AG04449 (cell line): ENCODE measurements at places on chromosomes 7 and 10.

- DNase-seq: no peak
Measured at GRCh38 chr10:124829447-124830115, 28.0 kb downstream of the ABRAXAS2 start.

DNA sequence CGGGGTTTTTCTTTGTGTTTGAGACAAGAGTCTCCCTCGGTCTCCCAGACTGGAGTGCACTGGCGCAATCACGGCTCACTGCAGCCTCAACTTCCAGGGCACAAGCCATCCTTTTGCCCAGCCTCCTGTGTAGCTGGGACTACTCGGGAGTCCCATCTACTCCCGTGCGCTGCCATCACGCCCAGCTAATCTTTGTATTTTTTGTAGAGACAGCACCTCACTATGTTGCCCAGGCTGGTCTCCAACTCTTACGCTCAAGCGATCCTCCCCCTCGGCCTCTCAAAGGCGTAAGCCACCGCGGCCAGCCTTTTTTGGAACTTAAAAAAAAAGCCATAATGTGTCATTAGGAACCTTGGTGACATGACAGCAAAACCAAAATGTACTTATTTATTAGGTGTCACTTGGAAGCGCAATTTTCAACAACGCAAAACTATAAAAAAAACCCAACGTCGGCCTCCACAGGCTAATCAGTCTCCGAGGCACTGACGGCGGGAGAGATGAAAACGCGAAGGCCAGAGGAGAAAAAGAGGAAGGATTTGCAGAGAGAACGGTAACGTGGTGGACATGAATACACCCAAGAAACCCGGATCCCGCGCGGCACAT, 911 bp upstream of the HNRNPH3 start:
- no peak for DNase-seq

GRCh38 chr7:5557920-5558401, 134.3 kb upstream of the TNRC18 start:
- no peak for DNase-seq

- DNase-seq: no peak
Measured at GRCh38 chr7:23438171-23438570, 32.1 kb downstream of the IGF2BP3 start.

DNA sequence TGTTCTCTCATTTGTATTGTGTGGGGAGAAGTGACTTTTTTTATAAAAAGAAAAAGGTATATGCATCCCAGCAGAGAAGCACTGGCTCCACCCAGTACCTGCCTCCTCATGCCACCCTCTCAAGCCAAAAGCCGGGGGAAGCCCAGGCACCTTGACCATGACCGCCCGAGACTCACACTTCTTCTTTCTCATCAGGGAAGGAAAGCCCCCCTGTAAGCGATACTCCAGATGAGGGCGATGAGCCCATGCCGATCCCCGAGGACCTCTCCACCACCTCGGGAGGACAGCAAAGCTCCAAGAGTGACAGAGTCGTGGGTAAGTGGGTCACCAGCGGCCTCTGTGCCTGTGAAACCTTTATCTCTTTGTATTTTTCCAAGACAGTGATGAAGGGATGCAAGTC, 22.9 kb downstream of the IKZF1 start:
- DNase-seq: no peak

GRCh38 chr10:25815999-25816768, 117.8 kb upstream of the MYO3A start:
- DNase-seq: no peak

- no peak for DNase-seq
Measured at GRCh38 chr10:17831341-17831740, 22.2 kb downstream of the MRC1 start.

GRCh38 chr10:6953271-6953801, 373.3 kb upstream of the PRKCQ start:
- no peak for DNase-seq

DNA sequence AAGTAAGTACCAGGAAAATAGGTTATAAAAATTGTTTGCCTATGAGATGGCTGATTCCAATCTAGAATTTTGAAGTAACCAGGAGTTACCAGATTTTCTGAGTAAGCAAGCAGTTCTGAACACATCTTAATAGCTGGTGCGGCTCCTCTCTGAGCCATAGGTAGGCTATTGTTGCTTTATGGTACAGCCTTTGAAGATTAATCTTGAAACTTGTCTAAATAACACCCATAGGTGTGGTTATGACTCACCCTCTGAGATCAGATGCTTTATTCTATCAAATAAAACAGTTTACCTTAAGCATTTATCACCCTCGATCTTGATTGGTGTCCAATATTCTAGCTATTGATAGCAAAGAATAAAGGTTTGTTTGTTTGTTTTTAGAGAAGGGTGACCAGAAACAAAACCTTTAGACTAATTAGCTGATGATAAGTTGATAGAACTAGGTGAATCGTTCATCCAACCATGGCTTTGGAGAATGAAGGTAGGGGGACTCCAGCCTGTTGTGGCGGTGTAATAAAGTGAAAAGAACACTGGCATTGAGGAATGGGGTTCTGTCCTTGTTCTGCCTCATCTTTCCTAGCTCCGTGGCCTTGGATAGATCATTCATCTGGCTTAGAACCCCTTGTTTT, 72.2 kb downstream of the VTI1A start:
- DNase-seq: no peak

DNA sequence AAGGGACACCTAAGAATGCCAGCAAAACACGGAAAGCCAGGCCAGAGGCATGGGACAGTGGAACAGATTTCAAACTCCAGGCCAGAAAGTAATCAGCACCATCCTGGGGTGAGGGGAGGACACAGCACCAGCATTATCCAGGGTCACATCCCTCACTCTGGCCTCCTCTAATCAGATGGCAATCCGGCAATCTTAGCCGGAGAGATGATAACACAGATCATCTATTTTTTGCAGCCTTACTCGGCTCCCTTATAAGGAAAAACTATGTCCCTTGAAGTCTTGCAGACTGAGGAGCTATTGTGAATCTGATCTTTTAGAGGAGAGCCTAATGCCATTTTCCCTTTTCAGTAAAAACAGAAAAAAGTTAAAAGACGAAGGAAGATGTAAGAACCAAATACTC, 16.5 kb downstream of the TRIL start:
- DNase-seq: no peak

GRCh38 chr10:69845574-69846292, 44.0 kb downstream of the COL13A1 start:
- DNase-seq: no peak

DNA sequence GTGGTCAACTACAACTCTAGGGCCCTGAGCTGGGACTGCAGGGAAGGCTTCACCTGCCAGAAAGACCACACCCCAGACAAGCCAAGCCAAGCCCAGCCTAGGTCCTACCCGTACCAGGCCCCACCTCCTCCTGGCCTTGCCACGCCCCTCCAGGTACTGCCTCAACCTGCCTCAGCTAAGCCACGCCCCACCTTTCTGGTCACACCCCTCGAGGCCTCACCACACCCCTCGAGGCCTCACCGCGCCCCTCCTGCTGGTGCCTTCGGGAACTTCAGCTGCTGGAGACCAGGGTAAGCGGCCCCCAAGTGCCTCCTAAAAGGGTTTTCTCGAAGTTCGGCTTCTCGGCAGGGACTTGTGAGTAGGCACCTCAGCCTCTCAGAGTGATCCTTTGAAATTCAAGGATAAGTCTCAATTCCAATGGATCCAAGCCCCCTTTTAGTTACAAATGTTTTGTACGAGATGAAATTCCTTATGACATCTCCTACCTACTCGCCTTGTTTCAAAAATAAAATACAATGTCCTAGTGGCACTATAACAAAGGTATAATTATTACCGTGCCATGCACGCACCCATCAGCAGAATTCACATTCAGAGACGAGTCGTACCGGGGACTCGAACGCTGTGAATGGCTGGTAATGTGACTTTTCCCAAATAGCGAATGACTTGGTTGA, 171.2 kb downstream of the ARHGAP21 start:
- no peak for DNase-seq

- no peak for DNase-seq
Measured at GRCh38 chr10:124640538-124641231, 103.5 kb downstream of the FAM53B start.

DNA sequence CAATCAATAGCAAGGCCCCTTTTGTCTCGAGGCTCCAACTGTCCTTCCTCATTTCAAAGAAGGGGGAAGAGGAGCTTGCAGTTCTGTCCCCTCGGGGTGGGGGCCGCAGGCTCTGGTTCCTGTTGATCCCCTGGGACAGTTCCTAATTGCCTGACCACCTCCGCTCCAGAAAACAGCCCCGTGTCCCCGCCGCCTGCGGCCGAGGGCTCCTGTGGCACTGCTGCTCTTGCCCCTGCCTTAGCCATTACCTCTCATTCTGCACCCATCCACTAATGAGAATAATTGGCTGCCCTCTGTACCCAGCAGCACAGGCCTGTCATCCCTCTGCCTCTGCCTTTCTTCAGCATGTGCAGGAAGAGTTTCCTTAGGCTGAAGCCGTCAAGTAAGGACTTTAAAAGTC, 668.3 kb upstream of the FOXK1 start:
- no peak for DNase-seq

DNA sequence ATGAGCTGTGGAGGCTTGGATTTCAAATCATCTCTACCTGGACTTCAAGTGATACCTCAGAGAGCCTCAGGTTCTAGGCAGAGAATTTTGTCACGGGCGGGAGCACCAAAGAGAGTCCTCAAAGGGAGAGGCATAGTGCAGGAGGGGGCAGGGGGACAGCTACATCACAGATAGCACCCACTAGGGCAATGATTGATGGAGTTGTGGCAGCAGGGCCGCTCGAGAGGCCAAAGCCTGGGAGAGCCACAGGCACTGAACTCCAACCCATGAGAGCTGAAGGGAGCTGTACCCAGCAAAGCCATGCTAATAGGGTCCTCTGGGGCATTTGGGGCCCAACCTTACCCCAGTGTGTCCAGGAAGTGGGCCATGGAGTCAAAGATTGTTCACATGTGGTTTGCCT, 232.0 kb upstream of the PCDH15 start:
- no peak for DNase-seq

DNA sequence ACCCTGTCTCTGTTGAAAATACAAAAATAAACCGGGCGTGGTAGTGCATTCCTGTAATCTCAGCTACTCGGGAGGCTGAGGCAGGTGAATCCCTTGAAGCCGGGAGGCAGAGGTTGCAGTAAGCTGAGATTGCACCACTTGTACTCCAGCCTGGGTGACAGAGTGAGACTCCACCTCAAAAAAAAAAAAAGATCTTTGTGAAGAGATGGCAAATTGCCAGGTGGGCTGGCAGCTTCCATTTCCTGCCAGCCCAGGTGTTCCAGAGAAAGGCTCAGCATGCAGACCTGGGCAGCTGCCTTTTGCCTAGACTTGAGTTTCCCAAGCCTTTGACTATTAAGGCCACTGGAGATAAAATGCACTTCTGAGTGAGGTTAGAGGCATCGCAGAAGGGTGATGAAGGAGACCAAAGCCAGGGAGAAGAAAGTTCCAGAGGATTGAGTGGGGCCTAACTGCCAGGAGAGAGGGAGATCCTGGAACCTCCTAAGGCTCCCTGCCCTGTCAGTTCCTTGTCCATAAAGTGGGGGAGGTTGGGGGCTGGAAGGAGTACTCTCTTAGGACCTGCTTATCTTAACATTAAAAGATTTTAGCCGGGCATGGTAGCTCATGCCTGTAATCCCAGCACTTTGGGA, 10.0 kb upstream of the DDIT4 start:
- no peak for DNase-seq

GRCh38 chr7:87199241-87199640, 20.3 kb downstream of the TMEM243 start:
- no peak for DNase-seq

DNA sequence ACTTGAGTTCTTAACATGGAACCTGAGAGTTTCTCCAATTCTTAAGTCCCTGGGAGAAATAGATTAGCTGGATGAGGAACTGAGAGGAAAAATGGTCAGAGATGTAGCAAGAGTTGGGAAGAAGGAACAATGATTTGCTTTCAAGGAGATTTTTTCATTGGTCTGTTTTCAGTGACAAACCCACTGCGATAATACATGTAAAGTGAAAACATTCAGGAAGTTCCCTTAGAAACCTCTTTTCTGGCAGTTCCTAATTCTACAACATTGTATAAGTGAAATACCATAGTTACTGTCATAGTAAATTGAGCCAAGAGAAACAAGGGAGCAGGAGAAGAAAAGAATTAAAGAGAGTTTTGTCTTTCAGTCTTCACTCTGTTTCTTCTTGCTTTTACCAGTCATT, 12.1 kb upstream of the MAGI2 start:
- DNase-seq: no peak
